Mesothelial cell of epicardium (in vitro differentiated cells): ENCODE measurements at places on chromosomes 3 and 15.
A peak's percentile ranks its signal among the peaks of the same experiment; 100 is the strongest.

DNA sequence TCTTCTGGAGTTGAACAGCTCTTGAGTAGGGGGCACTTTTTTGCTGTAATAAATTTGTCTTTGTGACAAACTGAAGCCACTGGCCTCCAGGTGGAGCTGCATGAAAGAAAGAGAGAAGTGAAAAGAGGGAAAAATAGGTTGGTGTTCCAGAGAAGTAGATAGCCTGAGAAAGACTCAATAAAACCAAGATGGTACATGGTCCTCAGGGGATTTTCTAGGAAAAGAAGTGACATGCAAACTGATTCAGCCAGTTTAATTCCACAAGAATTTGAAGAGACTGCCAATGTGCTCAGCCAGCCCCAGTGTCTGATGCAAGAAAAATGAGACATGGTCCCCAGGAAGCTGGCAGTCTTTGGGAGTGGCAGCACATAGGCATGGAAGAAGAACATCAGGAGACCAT is 152.7 kb downstream of the CD47 start:
- DNase-seq, result no peak

DNA sequence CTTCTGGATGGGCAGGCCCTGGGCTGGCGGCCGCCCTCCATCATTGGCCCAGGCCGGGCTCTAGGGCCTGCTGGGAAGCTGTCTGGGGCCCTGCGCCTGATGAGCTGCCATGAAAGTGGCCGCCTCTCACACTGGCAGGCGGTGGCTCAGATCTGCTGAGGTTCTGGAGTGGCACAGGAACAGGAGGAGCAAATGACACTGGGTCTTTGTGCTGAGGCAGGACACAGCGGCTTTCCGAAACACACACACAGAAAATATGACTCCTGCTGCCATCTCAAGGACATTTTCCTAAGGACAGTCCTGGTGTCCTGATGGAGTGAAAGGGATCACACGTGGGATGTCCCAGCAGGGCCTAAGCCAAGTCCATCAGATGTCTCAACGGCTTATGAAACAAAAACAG is 103.5 kb downstream of the NUP210 start:
- DNase-seq, result no peak

GRCh38 chr15:82159922-82160321 is 102.6 kb downstream of the EFL1 start:
- no peak for DNase-seq

- DNase-seq, result no peak
These were observed 47.2 kb downstream of the CD86 start for GRCh38 chr3:122102191-122102935.

GRCh38 chr3:40120806-40121205 is 188.7 kb upstream of the EIF1B start:
- no peak for DNase-seq

GRCh38 chr15:45372041-45372995 is 6.0 kb downstream of the GATM start:
- DNase-seq, result no peak

GRCh38 chr3:133991209-133991608 is 38.5 kb downstream of the SLCO2A1 start:
- no peak for DNase-seq

DNA sequence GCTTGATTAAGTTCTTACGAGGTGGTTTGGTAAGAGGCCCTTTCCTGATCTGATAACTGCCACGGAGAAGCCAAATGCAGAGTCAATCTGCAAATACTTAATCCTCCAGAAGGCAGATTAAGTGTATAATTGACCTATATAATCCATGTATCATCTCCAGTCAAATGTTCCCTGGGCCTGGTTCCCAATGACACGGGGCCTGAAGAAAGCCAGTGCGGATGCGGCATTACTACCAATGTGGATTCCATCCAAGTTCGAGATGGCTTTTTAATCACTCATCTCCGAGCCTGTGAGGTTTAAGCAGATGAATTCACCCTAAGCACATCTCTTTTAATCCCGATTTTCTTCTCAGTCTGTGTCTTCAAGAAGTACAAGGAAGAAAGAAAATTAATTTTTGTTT is 60.0 kb upstream of the FEZF2 start:
- no peak for DNase-seq

- no peak for DNase-seq
These were observed 11.8 kb upstream of the PLA2G4E start for GRCh38 chr15:42032376-42033213.

DNA sequence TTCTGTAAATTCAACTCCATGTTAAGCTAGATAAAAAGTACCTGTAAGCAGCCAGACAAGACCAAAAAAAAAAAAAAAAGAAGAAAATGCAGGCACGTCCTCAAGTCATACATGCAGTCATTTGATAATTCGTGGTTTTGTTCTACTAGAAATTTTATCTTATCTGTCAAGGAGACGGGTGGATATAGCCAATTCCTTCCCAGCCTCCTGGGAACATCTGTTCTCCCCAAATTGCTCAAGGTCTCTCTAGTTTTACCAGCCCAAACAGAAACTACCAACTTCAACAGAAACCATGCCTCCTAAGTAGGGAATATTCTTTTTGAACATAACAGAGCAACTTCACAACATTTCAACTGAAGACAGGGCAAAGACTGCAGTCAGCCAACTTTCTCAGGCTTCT is 19.5 kb downstream of the RYK start:
- no peak for DNase-seq

- DNase-seq, result no peak
These were observed 19.2 kb downstream of the CDIN1 start for GRCh38 chr15:36598529-36599177.

DNA sequence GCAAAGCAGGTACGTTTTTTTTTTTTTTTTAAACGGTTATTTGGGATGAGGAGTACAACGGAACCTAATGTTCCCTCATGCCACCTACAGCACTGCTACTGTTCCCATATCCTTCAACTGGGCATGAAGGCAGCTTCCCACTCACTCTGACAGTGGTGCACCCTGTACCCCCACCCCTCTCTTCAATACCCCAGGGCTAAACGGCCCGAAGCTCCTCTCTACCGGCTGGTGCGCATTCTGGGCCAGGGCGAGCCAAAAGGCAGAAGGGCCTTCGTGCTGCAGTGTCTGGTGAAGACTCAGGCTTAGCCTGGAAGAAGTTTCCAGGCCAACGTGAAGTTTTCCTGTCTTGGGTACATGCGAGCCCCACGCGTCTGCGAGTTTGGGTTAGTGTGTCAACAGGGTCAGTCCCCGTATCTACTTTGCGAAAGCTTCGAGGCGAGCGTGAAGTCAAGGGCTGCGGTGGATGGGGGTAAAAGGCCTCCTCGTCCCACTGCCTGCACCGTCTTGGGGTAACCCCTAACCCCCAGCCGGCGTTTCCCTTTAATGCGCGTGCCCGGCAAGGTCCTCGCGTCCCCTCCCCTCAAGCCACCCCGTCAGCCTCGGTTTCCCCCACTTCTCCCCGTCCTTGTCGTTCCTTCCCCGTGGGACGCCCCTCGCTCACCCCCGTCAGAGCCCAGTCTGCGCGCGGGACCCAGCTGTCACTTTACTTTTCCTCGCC is 765 bp upstream of the UBE2E2 start:
- no peak for DNase-seq

DNA sequence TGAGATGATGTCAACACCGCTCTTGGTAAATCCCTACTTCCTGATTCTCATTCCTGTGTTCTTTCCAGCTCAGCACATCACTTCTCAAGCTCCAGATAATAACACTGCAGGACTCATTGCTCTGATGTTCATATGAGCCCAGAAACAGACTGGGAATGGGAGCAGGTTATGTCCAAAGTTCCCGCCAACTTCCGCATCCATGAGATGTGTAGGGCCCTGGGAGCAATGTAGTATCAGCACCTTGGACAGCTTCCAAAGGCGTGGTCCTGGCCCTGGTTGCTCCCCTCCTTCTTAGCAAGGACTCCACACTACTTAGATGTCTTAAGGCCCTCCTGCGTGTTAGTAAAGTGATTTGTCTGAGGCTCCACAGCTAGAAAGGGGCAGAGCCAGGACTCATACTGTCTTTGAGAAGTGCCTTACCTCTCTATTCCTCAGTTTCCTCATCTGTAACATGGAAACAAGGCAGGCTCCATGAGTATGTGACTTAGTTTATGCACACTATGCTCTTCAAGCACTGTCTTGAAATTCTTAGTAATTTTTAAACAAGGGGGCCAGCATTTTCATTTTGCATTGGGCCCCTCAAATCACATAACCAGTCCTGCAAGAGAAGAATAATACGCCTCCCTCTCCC is 27.9 kb upstream of the SLC6A1 start:
- DNase-seq, result peak; percentile 55

- DNase-seq, result no peak
These were observed 99.9 kb upstream of the TP63 start for GRCh38 chr3:189531271-189531670.

DNA sequence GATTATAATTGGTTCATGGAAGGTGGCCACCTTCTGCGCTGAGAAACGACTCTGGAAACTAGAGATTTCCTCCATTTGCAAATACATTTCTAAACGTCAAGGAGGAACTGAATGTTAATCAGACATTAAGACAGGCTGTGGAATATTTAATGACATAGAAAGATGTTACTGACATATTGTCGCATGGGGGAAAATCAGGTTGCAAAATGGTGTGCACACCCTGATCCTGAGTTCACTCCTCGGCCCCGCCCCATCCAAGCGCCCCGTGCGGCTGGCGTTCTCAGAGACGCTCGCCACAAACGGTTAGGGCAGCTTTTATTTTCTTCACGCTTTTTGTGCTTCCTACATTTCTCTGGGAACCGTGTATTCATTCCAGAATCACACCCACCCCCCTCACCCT is 10.7 kb downstream of the H1-8 start:
- DNase-seq, result no peak

- no peak for DNase-seq
These were observed 331.0 kb upstream of the RARB start for GRCh38 chr3:25097023-25097422.

GRCh38 chr15:76234337-76234889 is 76.9 kb downstream of the ETFA start:
- DNase-seq, result no peak

DNA sequence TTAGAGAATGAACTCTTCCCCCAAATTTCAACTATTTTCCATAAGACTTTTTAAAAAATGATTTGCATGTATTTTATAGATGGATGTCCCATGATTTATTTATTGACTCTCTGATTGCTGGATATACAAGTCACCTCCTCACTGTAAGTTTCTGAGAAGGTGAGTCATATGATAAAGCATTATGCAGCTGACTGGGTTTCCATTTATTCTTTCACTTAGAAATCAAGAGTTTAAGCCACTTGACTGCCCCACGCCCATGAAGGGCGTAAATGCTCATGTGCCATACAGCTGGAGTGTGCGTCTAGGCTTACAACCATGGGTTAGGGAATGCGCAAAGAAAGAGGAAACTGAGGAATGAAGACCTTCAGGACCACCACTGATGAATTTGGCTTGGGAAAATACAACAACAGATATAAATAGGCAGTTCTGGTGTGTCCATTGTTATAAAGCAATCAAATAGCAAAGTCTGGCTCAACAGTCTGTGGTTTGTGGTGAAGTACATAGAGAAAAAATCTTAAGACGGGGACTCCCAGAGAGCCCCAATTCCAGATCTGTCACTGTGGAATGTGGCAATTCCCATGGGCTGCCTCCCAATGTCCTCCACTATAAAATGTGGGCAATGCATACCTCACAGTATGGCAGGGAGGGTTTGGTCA is 20.3 kb downstream of the SLCO2A1 start:
- no peak for DNase-seq

GRCh38 chr3:59235634-59236012 is 185.8 kb upstream of the CFAP20DC start:
- no peak for DNase-seq

GRCh38 chr15:52392008-52392687 is 96.5 kb upstream of the MYO5C start:
- no peak for DNase-seq

GRCh38 chr15:82114660-82115059 is 68.8 kb upstream of the MEX3B start:
- no peak for DNase-seq

GRCh38 chr3:16523778-16524177 is 10.3 kb upstream of the RFTN1 start:
- no peak for DNase-seq
